Stimulated activated CD4-positive, alpha-beta T cell treated with anti-CD3 and anti-CD28 coated beads, Interleukin-1b, Interleukin-23, amount 100 ng/mL, for 1 hour (primary cell): ENCODE measurements at places on chromosomes 7 and 10.

DNA sequence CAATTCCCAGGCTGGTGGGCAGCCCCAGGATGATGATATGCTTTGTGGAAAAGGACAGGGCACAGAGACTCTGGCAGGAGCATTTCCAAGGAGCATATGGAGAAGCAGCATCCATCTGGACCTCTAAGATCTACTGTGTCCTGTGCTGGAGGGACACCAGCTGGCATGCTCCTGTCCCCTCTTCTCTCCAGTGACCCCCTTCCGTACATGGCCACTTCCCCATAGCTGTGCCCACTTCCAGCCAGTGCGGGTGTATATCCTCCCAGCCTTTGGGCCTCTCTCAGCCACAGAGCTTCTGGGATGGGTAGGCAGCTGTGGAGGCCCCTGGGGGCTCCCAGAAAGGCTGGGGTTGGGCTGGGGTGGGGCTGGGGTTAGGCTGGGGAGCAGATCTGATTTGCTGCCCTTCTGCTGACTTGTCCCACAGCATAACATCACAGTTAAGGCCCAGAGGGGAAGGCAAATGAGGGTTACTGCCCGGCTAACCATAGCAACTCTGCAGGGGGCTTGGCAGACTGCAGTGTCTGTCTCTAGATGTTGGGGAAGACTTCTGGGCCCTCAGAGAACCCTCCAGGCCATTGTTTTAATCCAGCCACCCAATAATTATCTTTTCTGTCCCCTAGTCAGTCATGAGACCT is 6.3 kb downstream of the NPFFR1 start:
- DNase-seq = no peak

DNA sequence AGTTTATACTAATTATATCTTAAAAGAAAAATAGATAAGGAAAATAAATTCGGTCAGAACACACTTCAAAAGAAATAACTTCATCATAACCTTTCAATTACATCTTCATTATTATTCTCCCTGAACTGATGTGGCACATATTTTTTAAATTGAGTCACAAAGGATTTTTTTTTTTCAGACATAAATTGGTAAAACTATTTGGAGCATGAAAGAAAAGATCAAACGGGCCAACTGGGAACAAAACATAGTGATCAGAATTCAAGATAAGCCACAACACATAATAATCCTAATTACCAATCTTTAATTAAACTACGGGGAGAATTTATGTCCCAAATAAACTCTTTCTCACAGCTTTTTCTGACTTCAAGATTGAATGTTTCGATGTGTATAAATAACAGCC is 258.2 kb upstream of the MAGI2 start:
- no peak for DNase-seq

DNA sequence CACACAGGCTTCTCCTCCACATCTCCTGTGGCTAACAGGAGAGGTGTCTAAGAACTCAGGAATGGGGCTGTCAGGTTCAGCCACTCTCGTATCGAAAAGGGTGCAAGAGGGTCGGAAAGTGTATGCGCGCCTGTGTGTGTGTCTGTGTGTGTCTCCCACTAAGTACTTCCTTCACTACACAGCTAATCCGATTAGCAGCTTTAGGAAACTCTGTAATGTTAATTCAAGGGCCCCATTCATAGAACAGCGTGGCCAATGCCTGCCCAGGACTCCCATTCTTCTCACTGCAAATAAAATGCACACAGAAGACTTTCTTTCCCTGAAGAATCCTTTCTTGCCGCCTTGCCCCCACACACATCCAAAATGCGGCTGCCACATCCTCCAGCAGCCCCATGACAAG is 39.9 kb downstream of the TLL2 start:
- DNase-seq = no peak

- DNase-seq = peak; percentile 5
Observed at GRCh38 chr10:125060826-125061556, 99.4 kb downstream of the CTBP2 start.
